Naive thymus-derived CD4-positive, alpha-beta T cell (primary cell): ENCODE measurements at places on chromosomes 2 and 18.

GRCh38 chr2:235917506-235917905 is 250.7 kb downstream of the GBX2 start:
- no peaks in the 10 kb centered on the region for H3K4me1 ChIP-seq
- no peaks in the 10 kb centered on the region for H3K36me3 ChIP-seq
- H3K27ac ChIP-seq = no peak overlapping the region
- no peak for DNase-seq
- H3K27me3 ChIP-seq = no peaks in the 10 kb centered on the region

DNA sequence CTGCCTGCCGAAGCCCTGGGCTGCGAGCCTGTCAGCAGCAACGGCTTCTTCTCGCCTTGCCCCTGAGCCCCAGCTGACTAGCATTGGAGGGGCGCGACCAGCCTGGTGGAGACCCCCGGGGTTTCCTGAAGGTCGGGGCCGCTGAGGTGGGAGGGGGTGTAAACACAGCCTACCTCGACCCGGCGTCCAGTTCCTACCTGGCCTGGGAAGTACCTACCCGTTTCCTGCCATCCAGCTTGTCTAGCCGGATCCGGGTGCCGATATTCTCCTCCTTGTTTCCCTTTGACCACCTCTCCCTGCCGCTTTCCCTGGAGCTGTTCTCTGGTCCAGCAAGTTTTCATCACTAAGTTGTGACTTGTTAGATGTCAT is 511 bp downstream of the MOB4 start:
- DNase-seq = peak; percentile 4
- no peaks in the 10 kb centered on the region for H3K36me3 ChIP-seq
- peaks cover 12% of the 10 kb centered on the region for H3K4me1 ChIP-seq
- no peaks in the 10 kb centered on the region for H3K27me3 ChIP-seq

DNA sequence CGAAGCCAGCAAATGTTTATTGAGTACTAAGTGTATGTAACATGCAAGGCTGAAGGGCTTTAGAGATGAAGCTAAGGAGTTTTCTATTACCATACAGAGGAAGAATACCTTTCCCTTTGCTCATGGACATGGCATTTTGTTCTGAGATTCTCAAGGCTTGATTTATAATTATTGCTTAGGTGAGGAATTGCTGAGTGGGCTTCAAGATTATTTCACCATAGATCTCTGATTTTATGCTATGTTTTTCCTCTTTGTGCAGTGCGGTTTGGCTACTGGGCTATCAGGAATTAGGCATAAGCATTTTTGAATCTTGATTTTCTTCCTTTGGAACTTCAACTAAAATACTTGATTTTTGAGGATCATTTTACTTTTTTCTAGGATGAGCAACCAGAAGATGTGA is 42.5 kb downstream of the VRK2 start:
- H3K36me3 ChIP-seq = no peaks in the 10 kb centered on the region
- no peak for DNase-seq
- H3K4me3 ChIP-seq = no peak overlapping the region
- no peak overlapping the region for H3K27ac ChIP-seq

GRCh38 chr2:72211350-72211749 is 63.7 kb upstream of the CYP26B1 start:
- H3K4me3 ChIP-seq = no peak overlapping the region
- H3K27ac ChIP-seq = no peak overlapping the region
- no peak for DNase-seq
- no peaks in the 10 kb centered on the region for H3K27me3 ChIP-seq
- no peaks in the 10 kb centered on the region for H3K36me3 ChIP-seq
- no peaks in the 10 kb centered on the region for H3K4me1 ChIP-seq

- no peak overlapping the region for H3K27ac ChIP-seq
- no peaks in the 10 kb centered on the region for H3K27me3 ChIP-seq
- no peak for DNase-seq
- H3K4me3 ChIP-seq = no peak overlapping the region
- H3K4me1 ChIP-seq = no peaks in the 10 kb centered on the region
- H3K36me3 ChIP-seq = no peaks in the 10 kb centered on the region
Measured at GRCh38 chr18:77622009-77622692, 372.5 kb downstream of the GALR1 start.
